ENCODE measurements at places on chromosomes 5 and 9.

- DNase-seq, result no peak
Measured at GRCh38 chr9:119963798-119964372, 594.6 kb upstream of the BRINP1 start.

DNA sequence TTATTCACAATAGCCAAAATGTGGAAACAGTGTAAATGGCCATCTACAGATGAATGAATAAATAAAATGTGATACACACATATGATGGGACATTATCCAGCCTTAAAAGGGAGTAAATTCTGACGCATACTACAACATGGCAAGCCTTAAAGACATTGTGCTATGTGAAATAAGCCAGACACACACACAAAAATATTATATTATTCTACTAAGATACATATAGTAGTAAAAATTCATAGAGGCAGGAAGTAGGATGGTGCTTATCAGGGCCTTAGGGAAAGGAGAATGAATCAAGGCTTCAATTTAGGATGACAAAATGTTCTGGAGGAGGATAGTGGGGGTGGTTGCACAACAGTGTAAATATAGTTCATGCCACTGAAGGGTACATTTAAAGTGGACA, 346.7 kb upstream of the SMARCA2 start:
- no peak for DNase-seq

- DNase-seq, result no peak
Measured at GRCh38 chr5:139212486-139212885, 14.3 kb upstream of the SIL1 start.

DNA sequence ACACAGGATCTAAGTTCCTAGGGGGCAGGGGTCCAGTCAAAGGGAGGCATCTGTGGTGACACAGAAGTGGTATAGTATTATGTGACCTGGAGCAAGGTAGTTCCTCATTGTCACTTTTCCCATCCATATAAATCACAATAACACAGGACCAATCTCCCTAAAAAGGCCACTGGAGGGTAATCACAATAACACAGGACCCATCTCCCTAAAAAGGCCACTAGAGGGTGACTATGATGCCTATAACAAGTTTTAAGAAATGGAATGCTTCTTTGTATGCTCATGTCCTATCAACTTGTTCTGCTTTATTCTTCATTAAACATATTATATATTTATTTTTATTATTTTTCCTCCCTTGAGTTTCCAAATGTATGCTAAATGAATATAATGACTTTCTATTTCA, 254.6 kb downstream of the ASTN2 start:
- no peak for DNase-seq

- DNase-seq, result no peak
Measured at GRCh38 chr5:60576425-60576824, 123.5 kb downstream of the DEPDC1B start.
